Keratinocyte (primary cell): ENCODE measurements at places on chromosomes 2 and 18. TPM values are rescaled to one million over a fixed set of nuclear protein-coding genes. Genes with fewer than 3 reads are reported as not detected.

Gene OTOS
- polyA plus RNA-seq, result not detected in 3 replicates

DNA sequence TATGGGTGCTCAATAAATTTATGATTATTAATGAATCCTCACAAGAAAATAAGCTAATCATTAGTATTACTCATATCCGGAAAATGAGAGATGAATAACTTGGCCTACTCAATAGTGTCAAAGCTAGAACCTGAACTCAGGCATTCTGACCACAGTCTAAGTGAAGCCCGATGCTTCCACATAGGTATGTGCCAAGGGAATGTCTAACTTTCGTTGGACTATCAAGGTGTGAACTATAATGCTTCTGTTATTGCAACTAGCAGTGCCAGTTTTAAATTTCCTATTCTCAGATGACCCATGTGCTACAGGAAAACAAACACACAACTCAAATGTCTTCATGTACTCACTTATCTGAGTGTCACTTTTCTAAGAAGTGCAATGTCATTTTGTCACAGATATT, 1.8 kb downstream of the BARD1 start:
- H3K4me1 ChIP-seq, result peaks cover 27% of the 10 kb centered on the region
- peak; percentile 38 for DNase-seq

- DNase-seq, result no peak
- H3K27ac ChIP-seq, result no peak overlapping the region
- no peak overlapping the region for H3K4me3 ChIP-seq
- peaks cover 1% of the 10 kb centered on the region for H3K4me1 ChIP-seq
- no peaks in the 10 kb centered on the region for H3K27me3 ChIP-seq
- no peaks in the 10 kb centered on the region for H3K36me3 ChIP-seq
Observed at GRCh38 chr2:195595825-195596224, 61.2 kb upstream of the SLC39A10 start.

GRCh38 chr2:69163109-69163508, 150.1 kb downstream of the ANTXR1 start:
- peak; percentile 67 for DNase-seq
- peaks cover 34% of the 10 kb centered on the region for H3K4me1 ChIP-seq
- no peaks in the 10 kb centered on the region for H3K27me3 ChIP-seq
- no peak overlapping the region for H3K4me3 ChIP-seq
- no peaks in the 10 kb centered on the region for H3K36me3 ChIP-seq

DNA sequence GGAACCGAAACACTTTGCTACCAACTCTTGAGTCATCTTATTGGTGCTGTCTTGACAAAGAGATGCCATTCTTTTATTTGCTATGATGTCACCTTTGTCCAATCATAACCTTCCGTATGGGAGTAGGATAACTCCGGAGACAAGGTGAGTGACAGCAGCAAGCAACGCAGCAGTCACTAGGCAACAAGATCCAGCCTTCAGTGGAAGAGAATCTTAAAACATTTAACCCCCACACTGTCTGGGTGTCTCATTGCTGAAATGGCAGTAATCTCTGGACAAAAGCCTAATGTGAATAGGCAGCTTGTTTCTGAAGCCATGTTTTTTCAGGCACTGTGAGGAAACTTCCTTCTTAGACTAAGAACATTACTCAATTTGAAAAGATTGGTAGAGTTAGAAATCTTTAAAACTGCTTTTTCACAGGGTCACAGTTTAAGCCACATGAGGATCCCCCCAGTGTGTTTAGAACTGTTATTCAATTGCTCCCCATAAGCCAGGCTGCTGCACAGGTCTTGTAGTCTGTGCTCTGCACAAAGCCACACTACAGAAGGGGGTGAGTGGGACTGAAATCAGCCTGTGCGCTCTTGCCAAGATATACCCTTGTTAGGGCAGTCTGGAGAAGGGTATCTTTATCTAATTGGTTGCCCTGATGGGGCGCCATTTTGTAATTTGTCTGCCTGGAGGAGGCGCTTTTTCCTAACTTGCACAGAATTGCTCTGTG, 131.5 kb upstream of the STON1 start:
- no peak for DNase-seq
- H3K4me1 ChIP-seq, result no peaks in the 10 kb centered on the region
- H3K27ac ChIP-seq, result no peak overlapping the region
- no peak overlapping the region for H3K4me3 ChIP-seq
